ENCODE measurements at places on chromosomes 2 and 18.

DNA sequence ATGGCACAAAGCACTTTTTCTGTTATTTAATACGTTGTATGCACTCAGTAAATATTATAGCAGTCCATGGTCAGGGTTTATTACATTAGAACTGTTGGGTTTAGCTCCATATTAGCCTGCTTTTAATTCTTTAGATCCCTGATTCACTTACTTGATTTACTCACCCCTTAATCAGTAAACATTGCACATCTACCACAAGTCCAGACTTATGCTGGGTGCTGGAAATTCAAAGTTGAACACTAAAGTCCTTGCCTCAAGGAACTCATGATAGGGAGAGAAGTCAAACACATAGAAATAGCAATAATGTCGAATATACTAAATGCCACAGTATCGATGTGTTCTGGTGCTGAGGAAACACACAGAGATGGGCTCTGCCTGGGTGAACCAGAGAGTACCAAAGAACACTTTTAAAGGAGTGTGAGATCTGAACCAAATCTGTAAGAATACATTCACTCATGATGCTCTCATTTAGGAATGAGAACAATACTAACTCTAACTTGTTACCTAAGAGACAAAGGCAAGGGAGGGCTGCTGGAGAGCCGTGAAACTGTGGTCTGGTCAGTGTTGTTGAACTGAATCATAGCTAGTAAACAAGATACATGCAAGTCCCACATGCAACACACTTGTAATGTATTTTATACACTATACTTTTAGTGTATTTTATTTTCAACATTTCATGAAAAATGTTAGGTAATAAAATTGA lies 4.9 kb downstream of the STAT4 start:
- no peak for DNase-seq

GRCh38 chr2:158204741-158205165 lies 103.1 kb downstream of the UPP2 start:
- no peak for DNase-seq

DNA sequence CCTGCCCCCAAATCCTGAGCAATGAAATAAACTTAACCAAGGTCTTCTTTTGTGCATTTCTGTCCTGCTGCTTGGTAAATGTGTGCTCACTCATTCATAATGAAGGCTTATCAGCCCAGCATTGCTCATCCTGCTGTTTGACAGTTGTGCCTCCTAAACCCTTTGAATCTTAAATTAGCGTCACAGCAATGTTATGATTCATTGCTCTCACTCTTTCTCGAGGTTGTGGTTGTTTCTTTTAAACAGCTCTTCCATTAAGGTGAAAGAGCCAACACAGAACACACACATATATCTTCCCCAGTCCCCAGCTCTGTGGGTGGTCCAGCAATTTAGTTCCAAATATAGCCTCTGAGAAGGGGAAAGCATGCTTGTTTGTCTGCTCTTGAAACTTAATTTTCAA lies 84.0 kb downstream of the EVA1A start:
- no peak for DNase-seq

DNA sequence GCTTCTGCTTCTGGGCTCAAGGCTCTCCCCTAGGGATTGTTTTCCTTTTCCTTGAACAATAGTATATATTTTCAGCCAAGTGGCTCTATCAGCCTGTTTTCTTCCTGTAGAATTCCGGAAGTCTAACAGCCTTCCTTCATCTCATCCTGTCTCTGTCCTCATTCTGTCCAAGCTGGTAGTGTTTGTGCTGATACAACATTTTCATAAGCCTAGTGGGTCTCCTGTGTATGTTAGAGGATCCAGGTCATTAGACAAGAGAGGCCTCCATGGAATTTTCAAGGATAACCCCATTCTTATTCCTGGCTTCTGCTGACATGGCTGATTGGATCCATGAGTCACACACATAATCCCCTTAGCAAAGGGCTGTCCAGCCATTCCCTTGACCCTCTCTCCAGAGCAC lies 467.6 kb downstream of the PTPRM start:
- DNase-seq: no peak

GRCh38 chr2:218002845-218003180 lies at the start of gene TNS1:
TSS of gene TNS1 (minus strand) at chr2:218002995. CDS start at chr2:218002872, 123 bp downstream.
- DNase-seq: no peak

DNA sequence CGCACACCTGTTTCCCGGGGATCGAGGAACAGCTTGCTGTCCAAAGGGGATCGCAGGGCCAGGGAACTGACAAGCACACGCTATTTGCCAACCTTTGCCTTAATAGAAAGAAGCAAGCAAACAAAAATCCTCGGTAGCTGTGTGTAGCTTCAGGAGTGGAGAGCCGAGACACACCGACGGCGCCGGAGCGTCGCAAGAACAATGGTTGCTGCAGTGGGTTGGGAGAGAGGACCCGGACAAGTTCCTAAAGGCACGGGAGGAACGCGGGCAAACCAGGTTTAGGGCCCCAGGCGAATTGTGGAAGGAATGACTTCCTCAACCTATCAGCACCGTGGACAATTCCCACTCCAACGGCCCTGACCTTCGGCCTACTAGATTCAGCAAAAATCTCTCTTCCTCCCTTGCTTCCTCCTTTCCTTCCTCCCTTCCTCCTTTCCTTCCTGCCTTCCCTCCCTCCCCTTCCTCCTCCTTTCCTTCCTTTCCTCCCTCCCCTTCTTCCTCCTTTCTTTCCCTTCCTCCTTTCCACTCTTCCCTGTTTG lies 4.9 kb upstream of the NEUROD1 start:
- peak; percentile 9 for DNase-seq

DNA sequence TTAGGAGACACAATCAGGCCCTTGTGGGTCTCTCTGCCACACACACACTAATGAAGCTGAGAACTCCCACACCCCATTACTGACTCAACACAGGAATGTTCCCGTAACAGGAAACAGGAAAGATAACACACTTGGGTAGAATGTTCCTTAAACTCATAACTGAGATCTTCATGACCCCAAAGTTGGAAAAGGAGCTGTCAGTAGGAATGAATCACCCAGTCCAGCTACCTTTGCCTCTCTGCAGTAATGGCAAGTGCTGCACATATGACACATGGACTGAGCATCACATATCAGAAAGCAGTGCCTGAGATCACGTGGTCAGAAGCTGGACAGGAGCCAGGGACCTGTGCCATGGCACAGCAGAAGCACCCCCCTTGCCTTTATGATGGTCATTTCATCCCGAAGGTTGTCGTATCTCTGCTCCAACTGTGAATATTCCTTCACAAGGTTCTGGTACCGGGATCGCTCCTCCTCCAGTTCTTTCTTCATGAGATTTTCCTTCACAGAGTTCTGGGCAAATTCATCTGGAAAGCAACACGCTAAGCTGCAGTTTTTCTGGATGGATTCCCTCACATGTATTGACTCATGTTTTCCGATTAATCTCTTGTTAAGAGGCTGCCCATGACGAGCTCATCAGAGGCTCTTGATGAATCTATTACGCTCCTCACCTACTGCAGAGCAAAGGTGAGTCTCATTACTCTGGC lies 65.4 kb upstream of the ACAA2 start:
- DNase-seq: no peak

DNA sequence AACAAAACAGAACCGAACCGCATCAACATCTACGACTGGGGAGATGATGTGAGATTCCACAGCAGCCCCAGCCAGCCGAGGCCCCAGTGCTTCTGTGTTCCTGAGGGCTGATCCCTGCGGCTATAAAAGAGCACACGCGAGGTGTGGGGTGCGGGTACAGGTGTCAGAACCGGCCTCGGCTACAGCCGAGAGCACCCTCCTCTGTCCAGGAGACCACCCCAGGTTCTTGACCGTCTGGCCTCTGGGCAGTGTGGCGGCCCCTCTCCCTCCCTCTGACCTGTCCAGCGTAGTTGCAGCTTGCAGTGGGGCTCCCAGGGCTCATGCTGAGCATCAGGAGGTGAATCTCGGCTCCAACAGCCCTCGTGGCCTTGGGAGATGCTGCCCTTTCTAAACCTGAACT lies 23.7 kb downstream of the RTP5 start:
- no peak for DNase-seq

DNA sequence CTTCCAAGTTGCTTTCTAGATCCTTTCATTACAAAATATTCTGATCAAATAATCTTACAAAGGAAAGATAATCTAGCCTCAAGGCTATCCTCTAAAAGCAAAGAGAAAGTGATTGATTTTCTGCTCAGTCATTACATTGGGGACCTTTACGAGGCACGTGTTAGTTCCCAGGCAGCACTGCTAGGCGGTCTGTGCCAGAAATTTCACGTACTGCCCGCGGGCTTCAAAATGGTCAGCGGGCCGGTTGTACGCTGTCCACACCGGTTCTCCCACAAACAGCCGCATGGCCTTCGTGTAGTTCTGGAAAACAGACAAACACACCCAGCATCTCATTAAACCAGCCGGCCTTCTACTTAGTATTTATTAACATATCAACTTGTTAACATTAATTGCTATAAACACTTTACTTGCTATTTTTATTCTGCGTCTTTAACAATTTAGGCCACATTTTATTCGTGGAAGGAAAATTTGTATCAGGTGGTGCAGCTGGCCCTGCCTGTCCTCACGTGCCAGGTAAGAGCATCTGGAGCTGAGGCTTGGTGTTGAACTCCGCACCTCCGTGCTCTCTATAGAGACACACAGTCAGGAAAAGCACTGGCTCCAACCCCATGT lies 20.4 kb downstream of the ADI1 start:
- no peak for DNase-seq

GRCh38 chr2:25285265-25286024 lies 56.3 kb downstream of the DNMT3A start:
- no peak for DNase-seq

DNA sequence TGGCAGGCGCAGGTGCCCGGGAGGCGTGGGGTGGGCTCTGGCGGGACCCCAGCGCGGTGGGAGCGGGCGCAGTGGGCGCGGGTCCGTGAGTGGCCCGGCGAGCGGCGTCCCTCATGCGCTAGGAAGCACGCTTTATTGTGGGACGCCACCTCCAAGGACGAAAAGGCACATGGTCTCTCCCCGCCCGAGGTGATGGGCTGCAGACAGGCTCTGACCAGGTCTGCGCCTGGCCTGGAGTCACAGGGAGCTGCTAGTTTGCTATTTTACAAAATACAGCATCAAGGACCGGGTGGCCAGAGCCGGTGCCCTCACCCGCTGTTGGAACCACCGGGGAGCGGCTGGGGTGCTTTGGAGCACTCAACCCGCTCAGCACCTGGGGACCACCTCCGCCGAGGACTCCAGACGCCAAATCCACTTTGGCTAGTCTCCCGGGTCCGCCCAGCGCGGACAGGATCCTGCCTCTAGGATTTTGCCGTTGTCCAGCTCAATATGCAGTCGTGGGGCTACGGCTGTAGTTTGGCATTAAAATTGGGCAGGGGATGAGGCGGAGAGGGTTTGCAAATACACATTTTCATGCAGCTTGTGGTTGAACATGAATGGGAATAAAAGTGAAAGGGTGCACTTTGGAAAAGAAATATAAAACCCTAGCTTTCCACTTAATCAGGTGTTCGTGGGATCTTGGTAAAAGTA lies 65.4 kb downstream of the LRRFIP1 start:
- DNase-seq: peak; percentile 61

- no peak for DNase-seq
Observed at GRCh38 chr2:139721411-139721995, 941.3 kb upstream of the NXPH2 start.

- DNase-seq: no peak
Observed at GRCh38 chr2:172673056-172673683, 62.5 kb upstream of the RAPGEF4 start.

DNA sequence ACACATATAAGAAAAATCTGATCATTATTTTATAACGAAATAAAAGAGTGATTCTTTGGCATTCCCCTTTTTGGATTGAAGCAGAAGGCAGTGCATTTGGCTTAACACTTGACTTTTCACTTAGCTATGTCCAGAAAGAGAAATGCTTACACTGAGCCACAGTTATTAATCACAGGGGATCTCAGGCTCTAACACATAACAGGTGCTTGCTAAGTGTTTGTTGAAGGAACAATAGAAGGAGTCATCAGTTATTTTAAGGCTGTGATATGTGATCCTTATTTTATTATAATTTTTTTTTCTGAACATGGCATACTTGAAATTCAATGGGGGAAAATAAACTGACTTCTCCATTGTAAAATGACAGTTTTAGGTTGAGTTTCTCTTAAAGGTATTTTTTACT lies 209.5 kb downstream of the UBE2E3 start:
- no peak for DNase-seq

DNA sequence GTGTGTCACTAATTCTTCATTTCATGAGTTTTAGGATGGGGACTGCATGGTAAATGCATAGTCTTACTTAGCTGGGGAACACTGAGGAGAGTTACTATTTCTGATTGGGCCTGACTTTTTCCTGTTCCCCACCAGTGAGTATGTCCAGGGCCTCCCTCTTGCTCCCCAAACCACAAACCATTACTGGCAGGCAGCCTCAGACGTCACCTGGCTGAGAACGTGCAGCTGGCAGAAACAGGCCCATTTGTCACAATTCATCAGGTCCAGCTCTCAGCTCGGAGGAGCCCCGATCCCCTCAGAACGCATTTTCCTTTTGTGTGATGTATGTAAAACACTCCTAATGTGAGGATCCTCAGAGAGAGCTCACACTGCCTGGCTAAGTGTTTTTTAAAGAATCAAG lies 71.7 kb upstream of the SIX3 start:
- no peak for DNase-seq

DNA sequence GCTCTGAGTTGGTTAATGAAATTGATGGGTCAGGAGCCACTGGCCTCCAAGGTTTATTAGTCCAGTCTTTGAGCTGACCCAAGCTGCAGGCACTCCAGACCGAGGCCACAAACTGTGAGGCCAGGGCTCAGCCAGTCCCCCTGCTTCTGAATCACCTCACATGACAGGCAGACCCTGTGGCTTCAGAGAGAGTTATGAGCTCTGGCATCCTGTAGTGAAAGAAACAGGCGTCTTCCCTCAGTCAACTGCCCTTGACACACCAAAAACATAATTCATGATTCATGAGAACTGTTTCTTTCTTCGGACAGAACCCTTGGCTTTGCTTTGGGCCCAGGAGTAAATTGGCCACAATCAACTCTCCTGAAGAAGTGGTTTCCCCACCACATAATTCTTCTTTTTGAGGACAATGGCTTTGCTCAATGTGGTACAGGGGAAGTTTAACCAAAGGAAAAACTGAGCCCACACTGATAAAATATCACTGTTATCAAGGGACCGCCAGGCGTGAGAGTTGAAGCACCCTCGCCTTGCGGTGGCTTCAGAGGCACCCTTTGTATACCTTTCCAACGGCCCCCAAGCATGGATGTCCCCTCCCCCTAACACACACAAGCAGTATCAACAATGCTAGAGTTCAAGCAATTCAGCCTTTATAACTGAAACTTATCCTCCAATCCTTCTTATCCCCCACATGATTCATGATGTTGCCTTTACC lies 226.9 kb downstream of the CYRIA start:
- DNase-seq: no peak

GRCh38 chr2:216858312-216858711 lies 1.6 kb downstream of the TNP1 start:
- peak; percentile 40 for DNase-seq

DNA sequence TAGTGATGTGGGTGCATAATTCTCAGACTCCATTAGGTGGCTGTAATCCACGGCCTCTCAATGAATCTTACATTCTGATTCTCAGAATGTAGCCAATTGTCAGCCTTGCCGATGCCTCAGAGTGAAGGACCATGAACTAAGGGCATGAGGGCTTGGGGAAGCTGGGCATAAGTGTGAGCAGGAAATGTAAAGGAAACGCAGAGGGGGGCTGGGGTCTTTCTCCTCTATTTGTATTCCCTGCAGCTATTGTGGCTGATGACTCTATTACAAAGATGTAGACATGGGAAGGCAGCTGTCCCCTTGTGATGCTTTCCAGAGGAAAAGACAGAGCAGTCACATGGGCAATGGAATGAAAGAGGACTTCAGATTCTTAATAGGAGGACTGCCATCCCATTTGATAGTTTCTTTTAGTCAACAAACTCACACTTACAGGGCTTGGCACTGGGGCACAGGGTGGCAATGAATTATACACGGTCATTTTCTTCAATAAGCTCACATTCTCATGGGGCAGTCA lies 353.2 kb upstream of the PKDCC start:
- DNase-seq: no peak

Data from activated CD4-positive, alpha-beta T cell treated with anti-CD3 and anti-CD28 coated beads for 36 hours (primary cell).